ENCODE measurements at places on chromosomes 13 and 19.

DNA sequence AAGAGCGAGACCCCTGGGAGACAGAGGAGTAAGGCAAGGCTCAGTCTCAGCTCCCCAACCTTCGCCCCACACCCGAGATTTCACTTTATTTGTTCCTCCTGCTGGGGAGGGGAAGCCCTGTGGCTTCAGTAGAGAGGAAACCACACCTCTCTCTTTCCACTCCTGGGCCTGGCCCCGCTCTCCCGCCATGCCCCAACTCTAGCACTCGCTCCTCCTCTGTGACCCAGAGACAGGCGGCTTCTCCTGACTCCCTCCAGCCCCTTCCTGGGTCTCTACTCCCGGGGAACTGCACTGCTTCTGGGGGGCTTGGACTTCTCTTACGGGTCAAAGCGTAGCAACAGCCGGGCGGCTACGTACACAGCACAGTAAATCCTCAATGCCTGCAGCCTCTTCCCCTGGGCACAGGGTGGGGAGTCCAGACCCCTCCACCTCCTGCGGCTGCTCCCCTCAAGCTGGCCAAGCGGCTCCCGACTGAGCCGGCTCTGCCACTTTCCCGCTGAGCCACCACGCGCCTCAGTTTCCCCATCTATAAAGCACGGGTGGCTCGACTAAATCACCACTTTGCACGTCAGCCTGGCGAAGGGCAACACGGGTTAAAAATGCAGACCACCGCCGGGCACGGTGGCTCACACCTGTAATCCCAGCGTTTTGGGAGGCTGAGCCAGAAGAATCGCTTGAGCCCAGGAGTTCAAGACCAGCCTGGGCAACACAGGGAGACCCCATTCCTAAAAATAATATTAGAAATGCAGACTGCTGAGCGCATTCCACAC, 1.4 kb downstream of the RNF126 start:
- no peak for DNase-seq

GRCh38 chr13:59442944-59443486, 720.7 kb downstream of the DIAPH3 start:
- DNase-seq, result peak; percentile 7

- no peak for DNase-seq
Measured at GRCh38 chr13:69556540-69557196, 551.0 kb upstream of the ATXN8OS start.

- DNase-seq, result no peak
Measured at GRCh38 chr13:67971291-67971690, 741.2 kb upstream of the PCDH9 start.

GRCh38 chr19:11694533-11695439, 44.0 kb downstream of the ZNF823 start:
- peak; percentile 91 for DNase-seq

DNA sequence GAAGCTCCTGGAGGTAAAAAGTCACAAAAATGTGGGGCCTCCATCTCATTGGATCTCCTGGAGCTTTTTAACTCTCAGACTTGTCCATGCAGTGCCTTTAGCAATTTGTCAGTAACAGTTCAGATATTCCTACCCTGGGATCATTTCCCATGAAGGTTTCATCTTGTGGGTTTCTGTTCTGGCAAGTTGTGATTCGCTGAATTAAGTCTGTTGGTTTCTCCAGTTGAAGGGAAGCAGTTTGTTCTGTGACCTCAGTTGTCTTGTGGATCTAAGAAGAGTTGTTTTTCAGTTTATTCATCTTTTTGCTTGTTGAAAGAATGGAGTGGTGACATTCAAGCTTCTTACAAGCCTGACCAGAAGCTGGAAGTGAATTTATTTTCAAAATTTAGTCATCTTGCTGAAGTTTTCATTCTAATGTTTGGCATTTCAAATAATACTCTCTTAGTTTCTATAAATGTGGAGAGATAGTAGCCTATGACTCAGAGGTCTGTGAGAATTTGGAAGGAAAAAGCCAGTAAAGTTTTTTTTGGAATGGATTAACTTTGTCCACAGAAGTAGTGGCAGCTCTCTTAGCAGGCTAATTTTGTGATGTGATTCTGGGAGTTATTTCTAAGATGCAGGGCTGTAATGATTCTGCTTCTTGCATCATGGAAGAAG, 120.1 kb upstream of the CSNK1A1L start:
- DNase-seq, result peak; percentile 56

DNA sequence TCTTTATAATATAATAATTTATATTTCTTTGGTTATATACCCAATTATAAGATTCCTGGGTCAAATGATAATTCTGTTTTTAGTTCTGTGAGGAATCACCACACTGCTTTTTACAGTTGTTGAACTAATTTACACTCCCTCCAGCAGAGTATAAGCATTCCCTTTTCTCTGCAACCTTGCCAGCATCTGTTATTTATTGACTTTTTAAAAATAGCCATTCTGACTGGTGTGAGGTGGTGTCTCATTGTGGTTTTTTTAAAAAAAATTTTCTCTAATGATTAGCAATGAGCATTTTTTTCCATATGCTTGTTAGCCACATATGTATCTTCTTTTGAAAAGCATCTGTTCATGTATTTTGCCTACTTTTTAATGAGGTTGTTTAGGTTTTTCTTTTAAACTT, 122.2 kb downstream of the ZNF486 start:
- no peak for DNase-seq

DNA sequence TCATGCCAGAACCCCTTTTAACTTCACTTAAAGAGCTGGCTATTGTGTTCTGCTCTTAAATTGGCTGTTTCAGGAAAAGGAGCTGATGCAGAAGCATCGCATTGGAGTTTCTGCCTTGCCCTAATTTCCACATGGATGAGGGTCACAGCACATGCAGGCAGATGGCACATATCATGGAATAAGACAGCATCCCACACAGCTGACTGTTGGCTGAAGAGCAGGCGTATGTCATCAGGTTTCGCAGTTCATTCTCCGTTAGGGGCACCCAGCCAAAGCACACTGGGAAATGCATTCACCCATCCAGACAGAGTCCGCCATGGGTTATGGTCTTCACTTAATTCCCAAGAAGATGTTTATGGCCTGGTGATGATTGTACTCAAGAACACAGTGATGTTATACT, 572.5 kb downstream of the LIG4 start:
- peak; percentile 2 for DNase-seq

All from fibroblast of pulmonary artery (primary cell).